ENCODE measurements at places on chromosomes 6 and 20.

DNA sequence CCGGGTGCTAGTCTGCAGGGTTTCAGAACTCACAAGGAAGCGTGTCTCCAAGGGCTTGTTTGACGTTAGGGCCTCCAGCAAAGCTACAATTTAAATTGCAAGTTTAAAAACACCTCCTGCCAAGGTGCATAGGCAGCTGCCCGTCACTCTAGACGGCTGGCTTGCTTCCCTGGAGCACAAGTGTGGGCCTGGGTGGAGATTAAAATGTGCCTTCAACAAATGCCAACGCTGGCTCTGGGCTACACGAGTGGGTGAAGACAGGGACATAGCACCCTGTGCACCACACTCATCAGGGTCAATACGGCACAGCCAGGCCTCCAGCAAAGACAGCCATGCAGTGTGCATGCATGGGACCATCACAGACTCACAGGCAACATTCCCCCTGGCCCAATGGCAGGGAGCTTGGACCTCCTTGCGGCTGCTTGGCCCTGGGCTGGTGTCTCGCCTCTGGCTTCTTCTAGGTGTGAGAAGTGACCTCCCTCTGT lies 48.4 kb upstream of the FRMD1 start:
- no peak for DNase-seq

DNA sequence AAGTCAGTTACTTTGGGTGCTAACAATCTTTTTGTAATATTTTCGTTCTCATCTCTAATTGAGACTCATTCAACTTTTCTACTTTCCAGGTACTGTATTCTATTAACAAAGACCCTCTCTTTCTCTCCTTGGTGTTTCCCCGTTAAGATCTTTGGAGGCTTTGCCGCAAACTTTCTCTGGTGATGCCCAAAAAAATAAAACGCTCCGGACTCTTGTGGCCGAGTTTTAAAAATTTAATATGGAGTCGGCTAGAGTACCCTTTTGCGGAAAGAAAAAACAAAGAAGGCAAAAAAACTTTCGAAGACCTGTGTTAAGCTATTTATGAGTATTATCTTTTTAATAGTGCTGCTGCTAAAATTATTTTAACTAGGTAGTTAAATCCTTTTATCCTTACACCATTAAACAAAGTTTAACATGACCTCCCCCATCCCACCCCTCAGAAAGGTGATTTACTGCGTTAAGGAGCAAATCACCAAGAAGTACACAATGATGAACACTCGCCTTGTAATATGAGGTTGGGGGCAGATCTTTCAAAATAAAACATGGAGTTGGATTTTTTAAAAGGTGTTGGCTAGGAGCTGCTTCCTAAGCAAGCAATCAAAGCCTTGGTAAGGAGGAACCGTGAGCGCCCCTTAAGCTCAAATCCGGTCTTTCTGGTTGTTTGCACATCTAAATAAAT lies 10.0 kb downstream of the SIM1 start:
- DNase-seq: no peak

DNA sequence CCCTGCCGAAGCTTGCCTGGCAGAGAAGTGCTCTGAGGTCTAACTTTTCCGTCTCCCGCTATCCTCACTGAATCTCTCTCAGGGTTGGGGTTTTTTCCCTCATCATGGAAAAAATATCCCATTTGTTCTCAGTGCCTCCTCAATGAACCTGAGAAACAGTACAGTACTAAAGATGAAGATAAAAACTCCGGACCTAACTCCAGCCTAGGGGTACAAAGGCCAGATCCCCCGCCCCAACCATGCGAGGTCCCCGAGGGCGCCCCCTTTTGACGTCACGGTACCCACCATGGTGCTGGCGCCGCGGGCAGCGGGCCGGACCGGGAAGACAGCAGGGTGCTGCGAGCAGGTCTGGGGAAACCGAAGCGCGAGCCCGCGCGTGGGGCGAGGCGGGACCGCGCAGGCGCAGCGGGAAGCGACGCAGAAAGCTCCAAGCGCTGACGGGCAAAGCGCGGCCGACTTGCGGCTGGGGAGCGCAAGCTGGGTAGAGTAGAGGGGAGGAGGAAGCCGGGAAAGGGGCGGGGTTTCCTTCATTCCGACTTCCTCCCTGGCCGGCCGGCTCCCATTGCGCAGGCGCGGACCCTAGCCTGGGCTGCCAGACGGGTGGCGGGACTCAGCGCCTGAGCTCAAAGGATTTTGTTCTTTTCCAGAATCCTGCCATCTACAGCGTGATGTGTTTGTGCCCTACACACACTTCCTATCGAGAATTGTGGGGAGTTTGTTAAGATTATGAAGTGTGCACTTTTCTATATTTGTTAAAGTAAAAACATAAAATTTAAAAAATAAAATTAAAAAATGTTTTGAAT lies at the start of gene LSM2:
TSS of gene LSM2 (minus strand) at position 497 of the 803 bp plus-strand sequence. CDS start at position 288, 209 bp downstream.
- peak; percentile 98 for DNase-seq

DNA sequence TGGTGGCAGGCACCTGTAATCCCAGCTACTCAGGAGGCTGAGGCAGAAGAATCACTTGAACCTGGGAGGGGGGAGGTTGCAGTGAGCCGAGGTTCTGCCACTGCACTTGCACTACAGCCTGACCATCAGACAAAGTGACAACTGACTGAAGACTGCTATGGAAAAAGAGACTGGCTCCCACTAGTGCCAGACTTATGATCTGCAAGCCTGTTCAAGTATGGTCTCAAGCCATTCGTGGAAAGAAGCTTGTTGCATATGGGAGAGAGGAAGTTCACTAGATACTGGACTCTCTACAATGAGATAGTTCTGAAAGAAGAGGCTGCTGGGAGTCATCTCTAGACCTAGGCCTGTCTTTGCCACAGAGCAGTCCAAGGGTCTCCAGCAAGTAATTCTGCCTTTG lies 26.7 kb downstream of the MDN1 start:
- peak; percentile 26 for DNase-seq

DNA sequence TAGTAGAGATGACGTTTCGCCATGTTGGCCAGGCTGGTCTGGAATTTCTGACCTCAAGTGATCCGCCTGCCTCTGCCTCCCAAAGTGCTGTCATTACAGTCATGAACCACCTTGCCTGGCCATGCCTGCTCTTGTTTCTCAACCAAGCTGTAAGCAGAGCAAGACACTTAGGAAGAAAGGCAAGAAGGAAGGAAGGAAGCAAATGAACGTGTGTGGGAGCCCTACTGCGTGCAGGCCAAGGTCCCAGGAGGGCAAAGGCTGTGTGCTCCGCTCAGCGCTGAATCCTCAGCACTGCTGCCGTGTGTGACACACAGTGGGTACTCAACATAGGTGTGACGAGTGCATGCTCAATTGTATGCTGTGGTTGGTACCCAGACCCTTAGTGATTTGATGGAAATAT lies 47.4 kb downstream of the SULF2 start:
- DNase-seq: no peak

DNA sequence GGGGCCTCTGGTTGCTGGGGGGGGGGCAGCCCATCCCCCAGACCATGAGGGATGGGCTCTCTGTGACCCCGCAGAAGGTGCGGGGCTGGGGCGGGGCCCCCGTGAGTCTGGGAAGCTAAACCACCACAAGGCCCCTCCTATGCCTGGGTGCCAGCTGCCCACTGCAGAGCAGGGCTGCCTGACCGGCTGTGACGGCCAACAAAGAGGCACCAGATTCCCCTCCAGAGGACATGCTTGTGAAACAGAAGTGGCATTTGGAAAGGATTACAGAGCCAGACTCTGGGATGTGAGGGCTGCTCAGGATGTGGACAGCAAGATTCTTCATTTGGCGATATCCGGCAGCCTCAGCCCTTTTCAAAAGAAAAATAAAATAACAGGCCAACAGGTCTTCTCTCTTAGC lies 16.5 kb upstream of the NTSR1 start:
- no peak for DNase-seq

- no peak for DNase-seq
These were observed 77.8 kb downstream of the VIP start for GRCh38 chr6:152828431-152828830.

DNA sequence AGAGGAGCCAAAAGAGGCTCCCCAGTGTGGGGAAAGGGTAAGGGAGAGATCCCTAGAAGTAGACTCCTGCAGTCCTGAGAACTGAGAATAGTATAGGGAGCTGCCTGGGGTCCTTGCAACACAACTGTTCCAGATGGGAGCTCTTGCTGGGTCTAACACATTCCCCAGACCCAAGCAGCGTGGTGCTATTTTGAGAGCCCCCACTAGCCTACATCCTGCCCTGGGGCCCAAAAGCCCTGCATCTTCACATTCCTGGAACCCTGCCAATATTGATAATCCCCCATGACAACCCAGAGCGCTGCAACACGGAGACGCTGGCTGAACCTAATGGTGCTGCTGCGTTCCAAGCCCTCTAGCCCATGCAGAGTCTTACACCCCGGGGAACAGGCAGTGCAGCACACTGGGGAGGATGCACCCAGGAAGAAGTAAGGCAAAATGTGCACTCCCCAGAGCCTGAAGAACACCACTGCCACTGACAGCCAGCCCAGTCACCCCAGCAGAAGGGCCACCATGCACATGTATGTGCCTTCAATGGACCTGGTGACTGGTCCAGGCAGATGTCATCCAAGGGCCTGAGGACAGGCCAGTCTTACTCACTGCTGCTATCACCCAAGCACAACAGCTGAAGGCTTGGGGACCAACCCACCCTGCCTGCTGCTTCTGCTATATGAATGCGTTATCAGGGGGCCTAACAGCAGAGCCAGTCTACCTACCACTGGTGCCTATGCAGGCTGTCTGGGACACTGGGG lies 7.0 kb upstream of the RNF217 start:
- DNase-seq: no peak

DNA sequence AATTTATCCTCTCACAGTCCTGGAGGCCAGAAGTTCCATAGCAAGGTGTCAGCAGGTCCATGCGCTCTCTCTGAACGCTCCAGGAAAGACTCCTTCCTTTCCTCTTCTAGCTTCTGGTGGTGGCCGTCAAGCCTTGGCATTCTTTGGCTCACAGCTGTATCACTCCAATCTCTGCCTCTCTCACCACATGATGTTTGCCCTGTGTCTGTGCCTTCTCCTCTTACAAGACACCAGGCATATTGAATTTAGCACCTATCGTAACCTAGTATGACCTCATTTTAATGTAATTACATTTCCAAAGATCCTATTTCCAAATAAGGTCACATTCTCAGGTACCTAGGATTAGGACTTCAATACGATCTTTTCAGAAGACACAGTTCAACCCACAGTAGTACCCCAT lies 428.5 kb downstream of the CD83 start:
- DNase-seq: no peak

DNA sequence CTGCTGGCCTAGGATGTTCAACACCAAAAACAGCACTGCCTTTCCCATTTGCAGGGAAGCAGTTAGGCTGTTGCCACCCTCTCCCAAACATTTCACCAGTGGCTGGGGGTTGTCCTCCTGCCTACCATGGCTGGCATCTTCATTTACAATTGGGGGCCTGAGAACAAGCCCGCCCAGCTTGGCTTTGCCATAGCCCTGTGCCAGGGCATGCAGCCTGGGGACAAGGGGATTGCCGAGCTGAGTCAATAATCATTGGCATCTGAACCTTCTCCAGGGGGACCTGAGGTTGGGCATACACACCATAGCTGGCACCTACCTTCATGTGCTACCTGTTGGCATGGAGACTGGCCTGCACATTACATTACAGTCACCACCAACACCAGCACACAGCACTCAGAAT lies 345.1 kb downstream of the KHDRBS2 start:
- DNase-seq: no peak

DNA sequence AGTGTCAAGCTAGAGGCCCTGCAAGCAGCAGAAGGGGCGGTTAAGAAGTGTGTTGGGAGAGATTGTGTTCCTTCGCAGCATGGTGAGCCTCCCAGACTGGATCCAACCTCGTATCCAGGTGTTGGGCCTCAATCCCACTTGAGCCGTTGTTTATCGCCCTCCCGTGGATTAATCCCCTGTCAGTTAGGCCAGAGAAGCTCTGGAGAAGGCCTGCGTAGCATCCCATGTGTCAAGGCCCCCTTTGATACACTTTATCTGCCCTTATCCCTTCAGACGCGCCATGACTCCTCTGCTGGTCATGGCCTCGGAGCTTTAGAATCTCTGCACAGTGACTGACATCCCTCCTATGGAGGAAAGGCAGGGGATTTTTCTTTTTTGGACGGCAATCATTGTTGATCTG lies 181.0 kb downstream of the ZFP64 start:
- no peak for DNase-seq

DNA sequence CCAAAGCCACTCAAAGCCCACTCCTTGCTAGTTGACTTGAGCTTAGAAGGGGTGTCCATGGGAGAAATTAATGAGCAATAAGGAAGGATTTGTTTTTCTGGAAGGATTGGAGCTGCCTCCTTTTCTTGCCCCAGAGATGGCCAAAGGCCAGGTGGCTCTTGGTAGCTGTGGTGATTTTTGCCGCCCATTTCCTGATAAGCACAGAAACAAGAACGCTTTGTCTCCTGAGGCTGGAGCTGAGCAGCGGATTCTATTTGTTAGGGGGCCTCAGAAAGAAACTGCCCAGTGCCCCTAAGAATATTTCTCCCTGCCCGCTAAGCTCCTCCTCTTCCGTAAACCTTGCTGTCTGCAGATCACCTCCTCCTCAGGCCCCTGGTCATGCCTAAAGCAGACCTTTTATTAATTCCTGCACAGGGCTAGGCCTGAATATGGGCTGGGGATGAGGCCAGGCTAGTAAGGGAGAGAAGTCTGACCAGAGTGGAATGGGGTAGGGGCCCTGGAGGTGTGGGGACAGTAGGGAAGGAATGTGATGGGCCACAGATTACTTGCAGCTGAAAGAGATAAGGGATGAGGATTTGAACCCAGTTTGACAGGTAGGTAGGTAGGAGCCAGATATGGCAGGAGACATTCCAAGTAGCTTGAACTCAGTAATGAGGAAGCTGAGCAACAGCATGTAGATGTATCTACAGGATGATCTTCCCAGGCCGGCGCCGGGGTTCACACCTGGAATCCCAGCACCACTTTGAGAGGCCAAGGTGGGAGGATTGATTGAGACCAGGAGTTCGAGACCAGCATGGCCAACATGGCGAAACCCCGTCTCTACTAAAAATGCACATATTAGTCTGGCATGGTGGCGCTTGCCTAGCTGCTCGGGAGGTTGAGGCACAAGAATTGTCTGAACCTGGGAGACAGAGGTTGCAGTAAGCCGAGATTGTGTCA lies 71.2 kb upstream of the NAA20 start:
- no peak for DNase-seq

DNA sequence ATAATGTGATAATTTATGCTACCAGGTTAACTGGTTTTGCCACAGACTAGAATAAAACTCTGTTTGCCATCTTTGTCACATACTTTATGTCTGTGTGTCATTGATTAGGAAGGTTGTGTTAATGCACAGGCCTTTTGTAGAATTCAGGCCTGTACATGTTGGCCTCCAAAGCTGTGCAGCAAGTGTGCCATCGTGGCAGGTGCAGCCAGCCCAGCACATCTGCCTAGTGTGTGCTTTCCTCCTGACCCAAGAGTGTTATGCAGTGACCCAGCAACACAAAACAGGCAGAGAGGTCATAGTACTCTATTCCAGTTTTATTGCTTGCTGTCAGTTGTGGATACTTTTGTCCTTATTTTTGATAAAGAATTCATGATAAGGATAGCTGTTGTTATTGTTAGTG lies 3.7 kb downstream of the MAP3K4 start:
- no peak for DNase-seq

GRCh38 chr6:31544676-31545075 lies 1.7 kb downstream of the ATP6V1G2 start:
- DNase-seq: no peak

GRCh38 chr20:40738976-40739375 lies 49.9 kb upstream of the MAFB start:
- DNase-seq: no peak

Data from activated naive CD4-positive, alpha-beta T cell treated with anti-CD3 and anti-CD28 coated beads for 36 hours (primary cell).